ENCODE measurements at places on chromosomes 7 and 10. TPM values are rescaled to one million over a fixed set of nuclear protein-coding genes. Genes with fewer than 3 reads are reported as not detected.
A peak's percentile ranks its signal among the peaks of the same experiment; 100 is the strongest.

COL1A2 gene
- 233 TPM for total RNA-seq

DNA sequence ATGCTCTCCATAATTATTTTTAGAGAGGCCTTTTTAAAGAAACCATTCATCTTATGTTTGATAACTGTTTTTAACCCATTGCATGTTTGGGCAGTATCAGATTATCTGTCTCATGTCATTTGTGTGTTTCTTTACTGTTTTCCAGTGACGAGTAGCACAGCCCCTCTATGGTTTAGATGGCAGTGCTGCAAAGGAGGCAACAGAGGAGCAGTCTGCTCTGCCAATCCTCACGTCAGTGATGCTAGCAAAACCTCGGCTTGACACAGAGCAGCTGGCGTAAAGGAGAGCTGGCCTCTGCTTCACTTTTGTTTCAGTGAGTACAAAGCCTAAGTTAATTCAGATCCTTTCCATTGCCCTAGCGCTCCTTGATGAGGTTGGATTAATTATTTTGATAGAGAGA, 80.4 kb upstream of the GARIN1A start:
- peak; percentile 35 for DNase-seq

ATXN7L1 gene
- total RNA-seq, result 28.2 TPM

SPDYE5 gene
- total RNA-seq, result not detected

OPALIN gene
- total RNA-seq, result not detected

DNA sequence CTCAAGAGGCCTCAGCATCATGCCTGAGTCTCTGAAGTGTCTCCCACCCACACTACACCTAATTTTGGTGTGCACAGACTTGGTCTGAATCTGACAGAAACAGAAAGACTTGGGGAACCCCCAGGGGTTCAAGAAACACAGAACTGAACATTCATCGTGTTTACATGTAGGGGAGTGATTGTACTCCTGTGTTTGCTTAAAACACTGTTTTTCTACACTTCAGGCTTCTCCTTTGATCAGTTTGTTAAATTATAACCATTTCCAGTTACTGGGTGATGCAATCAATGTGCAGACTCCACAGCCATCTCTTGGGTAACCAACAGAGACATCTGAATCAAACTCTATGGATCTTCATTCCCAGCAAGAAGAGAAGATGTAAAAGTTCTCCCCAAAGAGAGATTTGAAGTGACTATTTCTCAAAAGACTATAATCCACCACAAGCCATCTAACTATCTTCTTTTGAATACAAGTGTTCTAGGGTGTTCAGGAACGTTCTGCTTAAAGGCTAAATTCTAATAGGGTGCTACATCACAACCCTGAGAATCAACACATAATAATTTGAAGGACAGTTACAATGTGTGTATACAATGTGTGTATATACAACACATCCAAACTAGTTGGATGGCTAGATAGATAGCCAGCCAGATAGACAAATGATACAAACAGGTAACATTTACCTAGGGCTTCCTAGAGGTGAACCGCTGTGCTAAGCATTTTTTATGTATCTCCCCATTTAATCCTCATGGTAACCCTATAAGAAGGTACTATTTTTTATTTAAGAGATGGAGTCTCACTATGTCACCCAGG, 34.2 kb downstream of the DNAJC12 start:
- DNase-seq, result no peak

DNA sequence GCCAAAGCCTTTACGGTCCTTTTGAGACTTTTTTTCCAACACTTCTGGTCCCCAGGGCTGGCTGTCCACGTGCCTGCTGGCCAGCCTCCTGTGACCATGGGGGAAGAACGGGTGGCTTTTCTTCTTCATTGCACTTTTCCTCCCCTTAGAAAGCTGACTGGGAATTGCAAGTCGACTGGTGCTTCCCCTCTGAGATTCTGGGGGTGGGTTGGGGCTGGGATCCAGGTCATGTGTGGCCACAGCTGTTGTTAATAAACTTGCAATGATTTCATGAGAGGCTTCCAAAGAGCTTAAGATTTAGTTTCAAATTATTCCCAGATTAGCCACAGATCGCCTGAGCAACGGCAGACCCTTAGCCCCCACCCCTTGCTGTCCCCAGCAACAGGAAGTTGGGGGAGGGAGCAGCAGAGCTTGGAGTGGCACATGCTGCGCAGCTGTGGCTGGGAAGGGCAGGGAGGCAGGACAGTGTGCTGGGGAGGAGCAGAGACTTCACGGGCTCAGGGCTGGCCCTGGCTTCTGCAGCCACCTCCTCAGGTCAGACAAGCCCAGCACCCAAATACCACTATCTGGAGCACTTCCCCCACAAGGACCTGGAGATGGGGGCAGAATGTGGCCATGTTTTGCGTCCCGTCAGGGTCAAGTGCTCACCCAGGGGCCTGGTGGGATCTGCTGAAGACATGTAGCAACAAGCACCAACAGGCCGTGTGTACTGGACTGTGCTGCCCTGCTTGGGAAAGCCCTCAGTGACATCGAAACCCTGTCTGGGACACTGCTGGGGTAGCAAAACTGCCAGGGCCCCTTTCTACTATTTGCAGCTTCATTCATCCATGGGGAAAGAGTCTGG, 147.1 kb downstream of the RNF216 start:
- DNase-seq, result peak; percentile 34

CDK13 gene
- total RNA-seq, result 129 TPM

- no peak for DNase-seq
These were observed 108.7 kb downstream of the LARP4B start for GRCh38 chr10:822661-823367.

TMEM236 gene
- total RNA-seq, result 0.18 TPM

SAP25 gene
- total RNA-seq, result not detected

DNA sequence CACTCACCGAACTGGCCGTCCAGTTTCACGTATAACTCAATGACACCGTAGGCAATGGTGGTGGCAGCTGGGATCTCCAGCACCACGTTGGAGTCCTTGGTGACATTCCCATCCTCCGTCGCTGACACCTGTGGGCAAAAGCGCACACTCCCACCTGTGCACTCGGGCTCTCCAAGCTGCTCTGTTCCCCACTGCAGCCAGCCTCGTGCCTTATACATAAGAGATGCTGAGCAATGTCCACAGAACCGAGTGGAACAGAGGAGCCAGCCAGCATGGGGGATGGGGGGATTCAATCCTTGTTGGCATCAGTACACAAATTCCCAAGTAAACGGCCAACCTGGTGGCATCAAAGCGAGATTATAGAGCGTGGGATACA, 40.0 kb downstream of the GSDME start:
- DNase-seq, result no peak

DNA sequence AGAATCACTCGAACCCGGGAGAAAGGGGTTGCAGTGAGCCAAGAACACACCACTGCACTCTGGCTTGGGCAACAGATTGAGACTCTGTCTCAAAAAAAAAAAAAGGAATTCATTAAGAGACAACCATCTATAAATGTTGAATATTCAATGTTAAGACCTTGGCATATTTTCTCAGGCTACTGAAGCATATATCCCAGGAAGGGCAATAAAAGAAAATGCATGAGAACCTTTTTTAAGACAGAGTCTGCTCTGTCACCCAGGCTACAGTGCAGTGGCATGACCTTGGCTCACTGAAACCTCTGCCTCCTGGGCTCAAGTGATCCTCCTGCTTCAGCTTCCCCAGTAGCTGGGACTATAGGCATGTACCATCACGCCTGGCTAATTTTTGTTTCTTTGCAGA, 165.0 kb downstream of the JMJD1C start:
- no peak for DNase-seq

- DNase-seq, result no peak
These were observed 9.8 kb downstream of the SDK1 start for GRCh38 chr7:3310884-3311283.

DNA sequence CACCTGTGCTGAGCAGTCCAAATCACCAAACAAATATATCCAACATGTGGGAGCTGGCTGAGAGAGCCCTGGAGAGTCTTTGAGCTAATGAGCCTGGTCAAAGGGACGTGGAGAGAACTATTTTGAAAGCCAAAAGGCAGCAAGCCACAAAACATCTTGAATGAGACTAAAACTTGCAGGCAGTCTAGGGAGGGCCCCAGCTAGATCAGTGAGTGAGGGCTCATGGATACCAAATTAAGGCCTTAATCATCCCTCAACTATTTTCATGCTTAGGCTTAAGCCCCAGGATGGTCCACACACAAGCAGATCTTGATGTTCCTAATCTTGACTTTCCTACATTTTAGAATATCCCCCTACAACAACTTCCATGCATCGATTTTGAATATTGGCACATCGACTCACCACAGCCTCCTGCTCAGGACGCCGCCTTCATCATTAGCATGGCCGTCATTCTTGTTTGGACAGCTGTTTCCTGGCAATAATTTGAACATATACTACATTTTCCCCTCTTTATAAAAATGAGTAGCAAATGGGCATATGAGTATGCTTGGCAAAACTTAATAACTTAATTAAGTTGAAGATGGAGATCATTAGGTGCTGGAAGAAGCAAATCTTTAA, 86.9 kb upstream of the ADAM12 start:
- no peak for DNase-seq

MSS51 gene
- 6.5 TPM for total RNA-seq

- no peak for DNase-seq
These were observed 71.9 kb upstream of the HABP2 start for GRCh38 chr10:113480851-113481502.

DNA sequence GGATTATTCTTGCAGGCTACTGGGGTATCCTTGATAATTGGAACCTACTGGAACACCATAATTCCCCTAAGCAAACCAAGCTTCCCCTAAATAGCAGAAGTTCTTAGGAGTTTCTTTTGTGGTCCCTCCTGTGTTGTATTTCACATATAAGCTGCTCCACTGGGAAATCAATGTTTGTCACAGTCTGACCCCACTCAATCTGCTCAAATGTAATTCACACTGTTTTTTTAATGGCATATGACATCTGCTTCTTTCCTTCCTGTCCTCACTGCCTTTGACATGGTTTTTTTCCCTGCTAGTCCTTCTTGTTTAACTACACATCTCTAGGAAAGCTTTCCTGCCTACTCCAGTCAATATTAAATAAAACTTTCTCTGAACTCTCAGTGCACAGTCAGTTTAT, 1.8 kb upstream of the PTPRZ1 start:
- DNase-seq, result no peak

GRCh38 chr7:114710499-114710898, 211.4 kb upstream of the MDFIC start:
- no peak for DNase-seq

- no peak for DNase-seq
These were observed 14.7 kb upstream of the CAMK2G start for GRCh38 chr10:73889014-73889413.

DHX32 gene
- total RNA-seq, result 16.2 TPM

ANKRD7 gene
- 9.3 TPM for total RNA-seq

DNA sequence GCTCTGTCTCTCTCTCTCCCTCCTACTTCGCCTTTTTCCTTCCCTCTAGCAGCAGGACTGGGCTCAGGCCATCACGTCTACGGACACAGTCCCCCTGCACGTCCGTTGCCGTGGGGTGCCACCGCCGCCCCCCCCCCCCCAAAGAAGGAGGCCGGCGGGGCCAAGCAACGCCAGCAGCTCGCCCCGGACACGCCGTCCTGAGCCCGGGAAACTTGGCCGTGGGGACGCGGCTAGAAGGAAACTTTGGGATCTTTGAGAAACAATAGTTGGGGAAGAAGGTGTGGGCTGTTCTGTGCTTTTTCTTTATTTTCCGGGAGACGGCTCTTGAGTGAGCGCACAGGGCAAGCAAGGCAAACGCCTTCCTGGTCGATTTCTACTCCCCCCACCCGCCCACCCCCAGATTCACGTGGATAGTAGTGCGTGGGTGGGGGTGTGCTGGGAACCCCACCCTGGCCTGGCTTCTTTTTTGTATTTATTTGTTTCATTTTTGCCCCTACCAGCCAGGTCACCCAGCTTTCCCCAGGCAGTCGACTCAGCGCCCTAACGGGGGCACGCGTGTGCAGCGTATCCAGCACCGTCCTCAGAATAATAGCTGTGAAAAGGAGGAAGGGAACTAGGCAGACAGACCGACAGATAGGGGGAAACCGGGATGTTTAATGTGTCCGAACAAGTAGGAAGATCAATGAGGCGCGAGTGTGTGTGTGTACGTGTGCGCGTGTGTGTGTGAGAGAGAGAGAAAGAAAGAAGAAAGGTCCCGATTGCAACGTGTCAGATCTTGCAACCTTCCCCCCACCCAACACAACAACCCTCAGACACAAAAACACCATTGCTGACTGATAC, 1.4 kb downstream of the MXI1 start:
- DNase-seq, result peak; percentile 61

DNA sequence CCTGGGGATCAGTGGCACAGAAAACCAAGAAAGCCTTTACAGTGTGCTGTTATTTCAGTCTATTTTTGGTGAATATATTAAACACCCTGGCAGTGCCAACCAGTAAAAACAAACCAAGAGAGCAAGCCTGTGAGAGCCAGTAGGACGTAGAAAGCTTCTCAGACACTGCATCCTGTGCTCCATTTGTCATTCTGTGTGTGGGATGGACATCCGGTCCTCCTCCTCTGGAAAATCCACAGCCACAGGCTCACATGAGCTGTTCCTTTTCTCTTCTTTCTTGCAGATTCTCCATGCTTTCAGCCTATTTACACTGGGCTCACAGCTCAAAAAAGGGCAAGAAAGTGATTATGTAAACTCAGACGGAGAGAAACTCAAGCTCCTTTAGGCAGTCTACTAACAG, 119.7 kb upstream of the YAE1 start:
- DNase-seq, result no peak

DNA sequence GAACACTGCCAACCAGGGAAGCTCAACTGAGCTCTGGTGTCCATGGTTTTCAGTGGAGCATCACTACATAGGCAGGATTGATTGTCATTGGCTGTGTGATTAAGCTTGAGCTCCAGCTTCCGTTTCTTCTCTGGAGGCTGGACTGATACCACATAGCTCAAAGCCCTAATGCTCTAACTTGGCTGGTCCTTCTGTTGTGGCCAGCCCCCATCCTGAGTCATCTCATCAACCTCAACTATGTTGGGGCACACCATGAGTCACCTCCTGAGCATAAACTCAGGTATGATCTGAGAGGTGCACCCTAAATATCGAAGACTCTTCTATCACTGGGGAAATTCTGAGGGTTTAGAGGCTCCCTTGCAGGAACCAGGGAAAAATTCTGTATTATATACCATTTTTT, 114.5 kb upstream of the INHBA start:
- no peak for DNase-seq

NAT16 gene
- total RNA-seq, result 2.1 TPM

- DNase-seq, result no peak
These were observed 449.1 kb upstream of the ANKRD30A start for GRCh38 chr10:36676321-36676720.

DNA sequence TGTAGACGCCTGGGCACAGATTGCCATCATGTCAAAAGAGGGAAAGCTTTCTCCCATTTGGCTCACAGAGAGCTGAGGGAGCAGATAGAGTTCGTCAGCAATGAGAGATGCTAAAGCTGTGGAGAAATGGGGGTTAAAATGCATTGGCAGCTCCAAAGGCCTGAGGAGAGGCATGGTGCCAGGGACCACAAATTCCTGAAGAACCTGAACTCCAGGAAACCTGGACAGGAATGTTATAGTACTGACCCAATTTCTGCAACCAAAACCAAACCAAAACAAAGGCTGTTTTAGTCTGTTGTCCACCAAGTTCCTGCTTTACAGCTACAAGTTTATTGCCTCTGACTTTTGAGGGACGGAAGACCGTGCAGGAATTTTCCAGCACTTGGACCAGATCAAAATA, 575.7 kb downstream of the REEP3 start:
- peak; percentile 52 for DNase-seq

ARL5B gene
- total RNA-seq, result 65.8 TPM

Data from cerebellum (tissue), 4 donors.